ENCODE measurements at places on chromosomes 6 and 20. TPM values are rescaled to one million over a fixed set of nuclear protein-coding genes. Genes with fewer than 3 reads are reported as not detected.

The OR2J3 gene
- not detected for total RNA-seq

The GSTA3 gene
- not detected for total RNA-seq

The ZSCAN26 gene
- 13.7 TPM for total RNA-seq

The RSPH4A gene
- total RNA-seq, result 0.95 TPM

The SIM1 gene
- not detected for total RNA-seq

The VGLL2 gene
- total RNA-seq, result not detected

GRCh38 chr6:116400328-116400727 lies 29.6 kb downstream of the DSE start:
- no peak overlapping the region for H3K27ac ChIP-seq
- no peaks in the 10 kb centered on the region for H3K27me3 ChIP-seq
- no peak for DNase-seq
- no peak overlapping the region for H3K4me3 ChIP-seq

DNA sequence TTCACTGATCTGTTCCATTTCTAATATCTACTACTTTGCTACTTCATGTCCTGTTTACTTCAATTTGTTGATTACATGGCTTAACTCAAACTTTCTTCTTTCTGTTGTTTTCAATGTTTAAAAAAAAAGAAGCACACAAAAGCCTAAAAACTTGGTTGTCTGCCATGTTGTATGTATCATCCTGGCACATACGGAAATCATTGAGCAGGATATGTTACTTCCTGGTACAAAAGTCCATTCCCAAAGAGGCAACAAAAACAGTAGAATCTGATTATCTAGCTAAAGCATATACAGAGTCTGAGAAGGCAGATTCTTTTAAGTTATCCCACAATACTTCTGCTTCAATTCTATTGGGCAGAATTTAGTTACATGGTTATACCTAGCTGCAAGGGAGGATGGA lies 14.5 kb upstream of the COL12A1 start:
- no peak for DNase-seq
- H3K4me1 ChIP-seq, result no peaks in the 10 kb centered on the region
- H3K36me3 ChIP-seq, result no peaks in the 10 kb centered on the region
- H3K27me3 ChIP-seq, result no peaks in the 10 kb centered on the region
- H3K27ac ChIP-seq, result no peak overlapping the region

DNA sequence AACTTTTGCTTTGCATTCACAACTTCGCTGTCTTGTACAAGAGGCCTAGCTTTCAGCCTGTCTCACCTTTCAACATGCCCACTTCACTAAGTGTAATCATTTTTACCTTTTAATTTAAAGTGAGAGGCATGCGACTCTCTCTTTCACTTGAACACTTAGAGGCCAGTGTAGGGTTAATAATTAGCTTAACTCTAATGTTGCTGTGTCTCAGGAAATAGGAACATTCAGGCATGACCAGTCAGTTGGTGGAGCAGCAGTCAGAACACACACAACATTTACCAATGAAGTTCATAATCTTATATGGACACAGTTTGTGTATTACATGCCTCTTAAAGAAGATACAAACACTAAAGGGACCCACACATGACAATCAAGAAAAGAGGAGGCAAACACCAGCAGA lies 47.6 kb downstream of the HTR1B start:
- H3K36me3 ChIP-seq, result no peaks in the 10 kb centered on the region
- H3K27me3 ChIP-seq, result no peaks in the 10 kb centered on the region
- H3K27ac ChIP-seq, result no peak overlapping the region
- no peak for DNase-seq

DNA sequence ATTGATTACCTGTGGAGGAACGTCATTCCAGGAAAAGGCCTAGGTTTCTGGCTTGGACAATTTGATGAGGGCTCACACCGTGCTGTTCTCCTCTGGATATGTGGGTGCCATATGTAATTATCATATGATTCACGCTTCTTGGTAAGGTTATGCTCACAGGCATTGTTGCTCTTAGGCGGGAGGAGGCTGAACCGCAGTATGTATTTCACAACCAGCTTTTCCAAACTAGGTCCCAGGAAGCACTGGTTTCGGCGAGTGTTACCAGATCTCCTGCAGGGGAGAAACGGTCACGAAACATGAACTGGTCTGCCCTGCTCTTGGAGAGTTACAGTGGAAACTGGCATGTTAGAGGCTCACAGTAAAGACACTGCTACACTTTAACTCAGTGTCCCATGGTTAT lies 793 bp upstream of the FAM50B start:
- H3K4me3 ChIP-seq, result peak overlapping the region; percentile 54
- H3K4me1 ChIP-seq, result peaks cover 14% of the 10 kb centered on the region
- peak overlapping the region; percentile 36 for H3K27ac ChIP-seq
- no peaks in the 10 kb centered on the region for H3K36me3 ChIP-seq
- no peak for DNase-seq

DNA sequence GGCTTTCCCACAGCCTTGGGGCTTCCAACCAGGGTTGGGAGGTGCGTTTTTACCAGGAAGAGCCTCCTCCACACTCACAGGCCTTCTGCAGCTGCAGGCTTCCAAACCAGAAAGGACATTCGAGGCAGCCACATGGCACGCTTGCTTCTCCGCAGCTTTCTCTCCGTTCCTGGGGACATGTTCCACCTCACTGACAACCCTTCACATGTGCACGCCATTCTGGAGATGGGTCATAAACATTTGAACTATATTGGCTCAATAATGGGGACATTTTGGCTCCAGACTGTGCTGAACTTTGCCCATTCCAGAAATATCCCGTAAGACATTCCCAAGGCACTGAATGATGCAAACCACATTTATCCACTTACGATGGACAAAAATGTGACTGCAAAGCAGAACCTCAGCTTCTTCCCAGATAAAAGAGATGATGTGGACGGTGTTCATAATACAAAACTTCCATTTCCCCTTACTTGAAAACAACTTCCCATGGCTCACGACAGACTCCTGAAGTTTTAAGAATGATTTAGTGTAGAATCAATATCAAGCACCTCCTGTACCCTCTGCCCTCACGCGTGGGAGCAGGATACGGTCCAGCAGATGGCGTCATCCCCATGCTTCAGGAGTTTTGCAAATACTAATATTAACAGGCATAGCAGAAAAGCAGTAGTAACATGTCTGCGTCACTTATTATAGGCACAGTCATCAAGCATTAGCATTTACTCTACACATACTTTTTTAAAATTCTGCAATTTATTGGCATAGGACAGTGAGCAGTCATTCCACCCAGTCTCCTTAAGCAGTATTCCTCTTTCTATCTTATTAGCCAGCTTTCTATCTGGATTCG lies 25.4 kb upstream of the FOXF2 start:
- H3K36me3 ChIP-seq, result no peaks in the 10 kb centered on the region
- no peaks in the 10 kb centered on the region for H3K27me3 ChIP-seq
- no peak overlapping the region for H3K27ac ChIP-seq
- no peaks in the 10 kb centered on the region for H3K4me1 ChIP-seq
- H3K4me3 ChIP-seq, result no peak overlapping the region
- DNase-seq, result no peak

GRCh38 chr20:10580700-10581099 lies 93.1 kb downstream of the JAG1 start:
- H3K36me3 ChIP-seq, result no peaks in the 10 kb centered on the region
- no peaks in the 10 kb centered on the region for H3K27me3 ChIP-seq
- no peak for DNase-seq
- no peak overlapping the region for H3K27ac ChIP-seq
- no peaks in the 10 kb centered on the region for H3K4me1 ChIP-seq
- H3K4me3 ChIP-seq, result no peak overlapping the region

DNA sequence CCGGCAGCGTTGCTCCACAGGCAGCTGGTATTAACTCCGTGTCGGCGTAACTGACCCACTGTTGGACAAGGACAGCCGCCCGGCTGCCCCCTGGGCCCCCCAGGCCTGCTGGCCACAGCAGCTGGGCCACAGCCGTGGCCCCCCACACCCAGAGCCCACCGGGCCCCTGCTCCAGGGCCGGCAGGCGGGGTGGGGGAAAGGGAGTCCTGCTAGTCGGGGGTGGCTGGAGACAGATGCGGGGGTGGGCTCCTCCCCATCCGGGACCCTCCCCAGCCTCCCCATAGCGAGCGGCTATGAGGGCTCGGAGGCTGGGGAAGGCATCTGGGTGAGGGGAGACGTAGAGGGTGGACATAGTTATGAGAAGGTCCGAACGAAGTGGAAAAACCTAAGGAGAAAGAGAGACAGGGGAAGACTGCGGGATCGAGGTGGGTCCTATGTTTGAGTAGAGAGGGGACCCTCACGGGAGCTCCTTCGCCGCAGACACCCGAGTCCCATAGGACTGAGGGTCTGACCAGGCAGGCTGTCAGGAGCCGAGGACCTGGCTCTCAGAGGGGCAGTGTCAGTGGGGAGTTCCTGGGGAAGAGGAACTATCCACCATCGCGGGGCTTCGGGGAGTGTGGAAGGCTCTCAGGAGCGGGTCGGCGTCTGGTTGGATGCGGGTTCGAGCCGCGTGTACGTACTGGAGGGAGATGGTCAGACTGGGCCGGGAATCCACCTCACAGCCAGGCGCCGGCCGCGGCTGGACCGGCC lies 511 bp downstream of the VARS1 start:
- H3K27ac ChIP-seq, result peak overlapping the region; percentile 77
- peaks cover 8% of the 10 kb centered on the region for H3K36me3 ChIP-seq
- no peaks in the 10 kb centered on the region for H3K27me3 ChIP-seq
- peaks cover 34% of the 10 kb centered on the region for H3K4me1 ChIP-seq
- H3K4me3 ChIP-seq, result peak overlapping the region; percentile 67

- no peaks in the 10 kb centered on the region for H3K36me3 ChIP-seq
- no peak within 1 kb of the TSS for H3K4me3 ChIP-seq
Measured at GRCh38 chr6:73353636-73354593, at the start of gene DPPA5. TSS of gene DPPA5 (minus strand) at chr6:73354276. CDS start at chr6:73354225, 51 bp downstream.

GRCh38 chr20:56247954-56248782 lies at the start of gene MC3R:
TSS of gene MC3R (plus strand) at chr20:56248732. CDS start at chr20:56248844, 112 bp downstream.
- H3K4me3 ChIP-seq, result no peak within 1 kb of the TSS
- no peaks in the 10 kb centered on the region for H3K36me3 ChIP-seq
- DNase-seq, result peak; percentile 59
- H3K27ac ChIP-seq, result no peak within 1 kb of the TSS

DNA sequence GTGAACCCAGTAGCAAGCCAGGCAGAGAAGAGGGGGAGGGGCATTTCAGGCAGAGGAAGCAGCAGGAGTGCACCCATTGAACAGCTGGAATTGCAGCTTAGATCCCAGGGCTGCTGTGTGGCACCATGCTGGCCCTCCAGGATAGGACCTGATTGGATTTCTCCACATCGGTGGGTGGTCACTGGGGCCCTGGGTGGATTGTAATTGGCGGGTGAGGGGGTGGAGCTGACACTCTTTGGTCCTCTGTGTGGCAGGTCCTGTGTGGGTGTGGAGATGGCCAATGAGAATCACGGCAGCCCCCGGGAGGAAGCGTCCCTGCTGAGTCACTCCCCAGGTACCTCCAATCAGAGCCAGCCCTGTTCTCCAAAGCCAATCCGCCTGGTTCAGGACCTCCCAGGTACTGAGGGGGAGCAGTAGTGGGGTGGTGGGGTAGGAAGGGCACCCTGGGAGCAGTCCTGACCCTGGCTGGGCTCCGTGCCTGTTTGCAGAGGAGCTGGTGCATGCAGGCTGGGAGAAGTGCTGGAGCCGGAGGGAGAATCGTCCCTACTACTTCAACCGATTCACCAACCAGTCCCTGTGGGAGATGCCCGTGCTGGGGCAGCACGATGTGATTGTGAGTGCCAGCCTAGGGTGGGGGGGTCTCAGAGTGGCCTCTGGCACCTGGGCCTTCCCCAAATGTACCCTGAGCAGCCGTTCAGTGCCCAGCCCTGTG lies 4.4 kb downstream of the PCIF1 start:
- H3K4me1 ChIP-seq, result peaks cover 27% of the 10 kb centered on the region
- H3K4me3 ChIP-seq, result no peak overlapping the region
- DNase-seq, result no peak
- no peak overlapping the region for H3K27ac ChIP-seq
- H3K36me3 ChIP-seq, result peaks cover 57% of the 10 kb centered on the region
- H3K27me3 ChIP-seq, result no peaks in the 10 kb centered on the region

Data from natural killer cell (primary cell).